NCI-H1105 treated with DMSO at 0.1 percent for 48 hours (cell line): ENCODE measurements at places on chromosomes 7 and 10.
A peak's percentile ranks its signal among the peaks of the same experiment; 100 is the strongest.

DNA sequence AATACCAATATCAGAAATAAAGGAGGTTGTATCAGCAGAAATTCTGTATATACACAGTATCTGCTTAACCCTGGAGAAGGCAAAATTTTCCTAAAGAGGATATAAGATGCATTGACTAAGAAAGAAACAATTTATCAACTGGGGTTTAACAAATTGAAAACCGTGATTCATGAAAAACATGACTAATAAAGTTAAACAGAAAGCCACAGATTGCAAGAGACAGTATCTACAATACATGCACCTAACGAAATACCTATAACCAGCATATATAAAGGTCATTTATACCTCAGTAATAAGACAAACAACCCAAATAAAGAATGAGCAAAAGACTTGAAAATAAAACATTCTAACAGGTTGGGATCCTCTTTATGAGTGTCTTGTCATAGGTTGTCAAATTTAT lies 101.8 kb downstream of the IQUB start:
- no peak for DNase-seq

- DNase-seq: no peak
Observed at GRCh38 chr10:24814568-24815313, 91.1 kb upstream of the ARHGAP21 start.

DNA sequence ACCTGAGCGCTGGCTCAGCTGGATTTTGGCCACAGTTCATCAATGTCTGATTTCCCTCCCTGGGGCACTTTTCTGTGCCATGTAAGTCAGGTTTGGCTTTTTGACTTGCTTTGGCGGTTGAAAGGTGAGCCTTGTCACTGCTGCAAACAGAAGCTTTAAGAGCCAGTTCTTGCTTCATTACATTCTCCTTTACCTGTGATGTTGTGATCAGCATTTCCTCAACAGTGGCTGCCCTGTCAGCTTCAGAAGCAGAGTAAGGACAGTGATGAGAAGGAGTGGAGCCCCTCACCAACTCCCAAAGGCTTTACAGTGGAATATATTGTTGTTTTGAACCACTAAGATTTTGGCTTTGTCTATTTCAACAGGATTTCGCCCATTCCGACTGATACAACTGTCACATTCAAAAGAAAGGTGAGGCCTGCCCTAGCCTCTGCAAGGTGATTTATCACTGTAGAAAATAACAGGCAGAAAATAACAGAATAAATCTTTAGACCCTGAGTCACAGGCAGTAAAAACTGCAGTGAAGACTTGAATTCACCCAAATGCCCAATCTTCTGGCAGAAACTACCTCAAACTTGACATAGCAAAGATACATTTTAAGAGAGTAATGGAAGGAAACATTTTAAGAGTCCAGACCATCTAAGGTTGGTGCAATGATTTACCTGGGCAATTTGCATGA lies 13.3 kb upstream of the DKK1 start:
- no peak for DNase-seq

DNA sequence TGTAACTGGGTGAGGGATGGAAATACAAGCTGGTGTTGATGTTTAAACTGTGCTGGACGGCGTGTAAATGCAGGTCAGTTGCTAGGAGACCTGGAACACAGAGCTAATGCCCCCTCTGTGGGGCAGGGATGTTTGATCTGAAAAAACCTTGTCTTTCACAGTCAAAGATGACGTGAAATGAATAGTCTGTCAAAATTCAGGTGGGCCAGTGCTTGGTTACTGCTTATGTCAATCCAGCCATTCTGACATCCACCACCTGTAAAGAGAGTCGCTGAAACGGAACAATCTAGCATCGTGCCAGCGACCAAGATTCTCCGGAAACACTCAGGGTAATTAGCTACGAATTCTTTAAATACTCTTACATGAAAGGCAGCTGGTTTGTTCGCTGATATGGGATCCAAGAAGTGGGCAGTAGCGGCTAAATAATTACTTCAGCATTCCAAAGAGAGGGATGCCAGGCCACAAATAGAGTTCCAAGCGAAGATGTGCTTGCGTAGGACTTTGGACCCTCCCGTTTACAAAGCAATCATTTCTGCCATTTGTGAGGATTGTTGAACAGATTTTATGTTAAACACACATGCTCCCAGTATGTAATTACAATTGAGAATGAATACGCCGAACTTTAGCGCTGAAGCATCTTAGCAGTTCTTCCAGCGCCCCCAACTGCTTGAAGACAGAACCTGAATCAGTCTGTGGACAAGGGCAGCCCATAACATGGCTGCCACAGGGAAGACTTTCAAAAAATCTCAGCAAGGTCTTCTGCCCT lies 7.3 kb upstream of the ASB4 start:
- DNase-seq: peak; percentile 57

- DNase-seq: no peak
Observed at GRCh38 chr10:20004087-20004523, 187.9 kb downstream of the PLXDC2 start.

- no peak for DNase-seq
Observed at GRCh38 chr10:78259391-78259790, 225.7 kb downstream of the RPS24 start.

DNA sequence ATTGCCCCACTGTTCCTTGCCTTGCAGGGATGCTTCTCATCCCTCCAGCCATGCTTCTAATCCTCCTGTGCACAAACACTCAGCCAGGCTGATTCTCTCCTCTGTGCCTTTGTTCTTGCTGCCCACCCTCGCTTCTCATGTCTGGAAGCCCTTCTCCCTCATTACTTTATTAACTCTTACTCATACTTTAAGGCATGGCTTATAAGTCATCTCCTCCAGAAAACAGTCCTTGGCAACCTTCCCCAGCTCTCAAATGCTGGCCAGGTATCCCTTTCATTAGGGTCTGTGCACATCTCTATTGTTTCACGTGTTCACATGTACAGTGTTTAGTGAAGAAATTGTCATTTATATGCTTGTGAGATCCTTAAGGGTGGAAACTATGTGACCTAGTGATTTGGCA lies 62.9 kb downstream of the ITGB8 start:
- DNase-seq: no peak

GRCh38 chr7:31020161-31020560 lies 31.9 kb upstream of the ADCYAP1R1 start:
- no peak for DNase-seq
